ENCODE measurements at places on chromosomes 2 and 18. TPM values are rescaled to one million over a fixed set of nuclear protein-coding genes. Genes with fewer than 3 reads are reported as not detected.

Gene RBFA
- 41.7 TPM for polyA plus RNA-seq

Gene PLEKHH2
- 246 TPM for polyA plus RNA-seq

Gene TACR1
- 2.6 TPM for polyA plus RNA-seq

Gene C2orf92
- polyA plus RNA-seq = 23.7 TPM

Gene TCF23
- polyA plus RNA-seq = 0.13 TPM

Gene OSR1
- 36.4 TPM for polyA plus RNA-seq

Gene ARHGEF33
- polyA plus RNA-seq = 2.2 TPM

Gene APCDD1
- 137 TPM for polyA plus RNA-seq

Gene MPP4
- polyA plus RNA-seq = 0.23 TPM

Gene PFN4
- 3.7 TPM for polyA plus RNA-seq

Gene PTH2R
- 0.10 TPM for polyA plus RNA-seq

Gene CYP1B1
- 1.5 TPM for polyA plus RNA-seq

Gene SLC38A11
- polyA plus RNA-seq = 1.8 TPM

Gene DNAJC5G
- 0.37 TPM for polyA plus RNA-seq

Gene CAB39
- 61.6 TPM for polyA plus RNA-seq

Gene DSG4
- not detected for polyA plus RNA-seq

Gene NYAP2
- polyA plus RNA-seq = 0.13 TPM

Gene HJURP
- 15.4 TPM for polyA plus RNA-seq

Gene CAVIN2
- 116 TPM for polyA plus RNA-seq

Gene INHA
- polyA plus RNA-seq = 1.1 TPM

Gene NTSR2
- not detected for polyA plus RNA-seq

Gene ITGA4
- polyA plus RNA-seq = 21.4 TPM

Gene POU3F3
- 0.42 TPM for polyA plus RNA-seq

Gene GNAL
- 2.5 TPM for polyA plus RNA-seq

Gene KCNF1
- polyA plus RNA-seq = 1.0 TPM

Gene CD207
- not detected for polyA plus RNA-seq

Gene GPR35
- polyA plus RNA-seq = 3.1 TPM

Gene CYP26B1
- 5.5 TPM for polyA plus RNA-seq

Gene RIT2
- not detected for polyA plus RNA-seq

Measured in right lung (tissue), 10 donors.